ENCODE measurements at places on chromosomes 2 and 18. TPM values are rescaled to one million over a fixed set of nuclear protein-coding genes. Genes with fewer than 3 reads are reported as not detected.

GCKR gene
- total RNA-seq = 0.33 TPM

GPR39 gene
- 0.50 TPM for total RNA-seq

OTOS gene
- not detected for total RNA-seq

WBP1 gene
- total RNA-seq = 82.1 TPM

- DNase-seq = no peak
These were observed 179.0 kb upstream of the TMEFF2 start for GRCh38 chr2:192373754-192374153.

DNA sequence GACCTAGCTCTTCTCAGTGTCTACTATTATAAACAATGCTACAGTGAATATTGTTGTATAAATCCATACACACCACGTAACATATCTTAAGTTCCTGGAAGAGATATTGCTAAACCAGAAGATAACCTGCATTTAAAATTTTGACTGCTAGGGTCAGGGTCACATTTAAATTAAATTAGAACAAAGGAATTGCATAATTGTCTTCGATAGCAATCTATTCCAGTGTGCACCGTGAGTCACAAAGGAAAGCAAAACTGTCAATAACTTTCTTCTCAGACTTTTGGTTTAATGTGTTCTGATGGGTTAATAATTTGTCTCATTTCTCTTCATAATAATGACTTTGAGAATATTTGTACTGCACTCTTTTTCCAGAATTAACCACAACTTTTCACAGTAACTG lies 4.2 kb downstream of the GEN1 start:
- DNase-seq = no peak

DNA sequence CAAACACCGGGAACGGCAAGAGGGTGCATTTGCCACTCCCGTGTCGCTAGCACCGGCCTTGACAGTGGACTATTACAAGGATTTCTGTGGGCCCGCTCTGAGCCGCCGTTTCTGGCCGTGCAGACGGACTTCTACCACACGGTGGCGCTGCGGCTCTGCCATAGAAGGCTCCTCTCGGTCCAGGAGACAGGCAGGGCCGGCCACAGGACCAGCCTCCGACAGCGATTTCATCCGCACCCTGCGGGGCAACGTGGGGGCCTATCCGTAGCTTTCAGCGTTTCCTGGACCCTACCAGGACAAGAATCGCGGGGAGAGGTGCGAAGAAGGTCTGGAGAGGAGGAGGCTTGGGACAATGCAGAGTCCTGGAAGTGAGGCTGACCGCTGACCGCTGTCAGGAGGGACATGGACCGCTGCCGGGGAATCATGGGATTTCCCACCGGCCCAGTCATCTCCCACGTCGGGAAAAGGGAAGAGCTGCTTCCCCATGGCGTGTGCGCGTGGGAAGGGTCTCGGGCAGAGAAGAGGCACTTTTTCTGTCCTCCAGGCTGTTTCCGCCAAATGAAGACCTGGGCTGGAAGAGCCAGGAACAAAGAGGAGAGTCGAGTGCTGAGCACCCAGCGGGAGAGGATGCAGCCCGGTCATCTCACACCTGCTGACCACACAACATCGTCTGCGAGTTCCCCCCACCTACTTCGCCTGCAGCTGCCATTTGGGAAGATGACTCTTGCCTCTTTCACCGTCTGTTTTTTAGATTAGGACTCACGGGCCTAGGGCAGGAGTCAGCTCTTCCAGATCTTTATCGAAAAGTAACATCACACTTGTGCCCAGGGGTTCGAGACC lies 35.5 kb upstream of the HAAO start:
- peak; percentile 89 for DNase-seq

DNA sequence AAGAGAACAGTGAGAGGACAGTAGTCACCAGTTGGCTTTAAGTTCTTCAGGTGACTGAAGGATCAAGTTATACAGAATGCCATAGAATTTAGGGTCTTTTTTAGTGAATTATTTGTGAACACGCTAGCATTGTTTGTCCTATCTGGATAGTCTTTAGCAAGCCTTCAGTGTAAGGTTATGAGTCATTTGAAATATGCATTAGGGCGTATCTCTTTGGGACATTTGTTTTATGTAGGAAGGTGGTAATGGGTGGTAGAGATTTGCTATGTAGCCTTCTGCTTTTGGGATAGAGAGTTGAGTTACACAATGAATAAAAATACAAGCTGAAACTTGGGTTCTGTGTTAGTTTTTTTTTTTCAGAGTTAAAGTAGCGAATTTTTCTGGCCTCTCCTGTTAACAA lies 13.0 kb downstream of the ACTR2 start:
- no peak for DNase-seq

DNA sequence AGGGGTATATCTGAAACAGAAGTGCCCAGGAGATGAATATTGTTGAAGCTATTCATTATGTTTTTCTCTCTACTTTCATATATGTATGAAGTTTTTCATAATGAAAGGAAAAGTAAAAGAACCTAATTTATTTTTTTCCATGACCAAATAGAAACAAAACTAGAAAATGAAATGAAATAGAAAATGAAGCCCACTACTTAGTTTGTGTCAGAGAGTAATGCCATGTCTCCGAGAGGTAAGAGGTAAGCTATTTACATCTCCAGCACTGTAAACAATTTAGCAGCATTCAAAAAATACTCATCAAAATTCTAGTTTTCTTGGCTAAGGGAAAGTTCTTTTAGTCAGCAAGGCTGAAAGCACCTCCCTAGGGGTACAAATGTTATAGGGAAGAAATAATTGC lies 238.6 kb downstream of the PTH2R start:
- DNase-seq = no peak

DNA sequence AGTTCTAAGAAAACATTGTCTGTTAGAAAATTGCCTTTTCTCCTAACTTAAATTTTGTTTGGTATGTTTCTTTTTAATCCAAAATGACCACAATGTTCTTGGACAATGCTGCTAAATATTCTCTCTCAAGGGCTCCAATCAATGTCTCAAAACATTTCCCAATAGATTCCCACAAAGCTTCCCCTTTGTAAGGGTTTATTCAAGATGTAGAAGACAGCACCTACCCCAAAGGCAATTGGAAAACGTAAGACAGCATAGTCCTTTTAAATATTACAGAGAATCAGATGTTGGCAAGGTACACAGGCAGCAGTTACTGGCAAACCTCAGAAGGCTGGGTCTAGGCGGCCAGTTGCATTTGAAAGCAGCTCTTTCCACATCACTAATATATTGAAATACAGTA lies 18.3 kb upstream of the RIF1 start:
- DNase-seq = no peak

DNA sequence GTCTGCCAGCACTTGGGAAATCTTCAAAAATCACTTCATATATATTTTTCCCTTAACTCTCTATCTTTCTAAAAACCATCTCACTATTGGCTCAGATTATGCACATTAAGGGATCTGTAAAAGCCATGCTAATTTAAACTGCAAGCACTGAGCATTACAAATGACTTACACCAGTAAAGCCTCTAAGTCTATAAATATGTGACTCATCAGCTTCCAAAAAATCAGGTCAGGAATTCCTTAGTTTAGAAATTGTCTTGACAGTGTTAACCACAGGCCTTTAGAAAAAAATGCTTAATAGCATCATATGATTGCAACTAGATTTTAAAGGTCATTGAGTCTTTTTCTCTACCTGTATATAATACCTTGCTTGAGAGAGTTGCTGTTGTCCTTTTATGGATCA lies 1113.6 kb upstream of the PIK3C3 start:
- DNase-seq = no peak

- no peak for DNase-seq
These were observed 142.6 kb upstream of the SPRED2 start for GRCh38 chr2:65574993-65575392.

Measured in H9 (cell line).